ENCODE measurements at places on chromosomes 12 and 14. TPM values are rescaled to one million over a fixed set of nuclear protein-coding genes. Genes with fewer than 3 reads are reported as not detected.

The SUDS3 gene
- total RNA-seq, result 21.0 TPM

The FLVCR2 gene
- 5.3 TPM for total RNA-seq

The TAS2R30 gene
- total RNA-seq, result 0.78 TPM

The HOXC11 gene
- total RNA-seq, result not detected

The CLEC4D gene
- total RNA-seq, result not detected

The RFX4 gene
- not detected for total RNA-seq

The CLEC2A gene
- not detected for total RNA-seq

The KRT77 gene
- total RNA-seq, result not detected

The TRAFD1 gene
- total RNA-seq, result 52.3 TPM

All from activated T-cell treated with anti-CD3 and anti-CD28 coated beads, Interleukin-2, amount 50 U/mL, for 4 hours (primary cell).